Astrocyte (in vitro differentiated cells and primary cell): ENCODE measurements at places on chromosomes 5 and 9.

- no peak for DNase-seq
Observed at GRCh38 chr9:131620764-131621520, 75.6 kb downstream of the PRRT1B start.

- DNase-seq: no peak
Observed at GRCh38 chr9:95115104-95115503, 202.4 kb downstream of the FANCC start.

DNA sequence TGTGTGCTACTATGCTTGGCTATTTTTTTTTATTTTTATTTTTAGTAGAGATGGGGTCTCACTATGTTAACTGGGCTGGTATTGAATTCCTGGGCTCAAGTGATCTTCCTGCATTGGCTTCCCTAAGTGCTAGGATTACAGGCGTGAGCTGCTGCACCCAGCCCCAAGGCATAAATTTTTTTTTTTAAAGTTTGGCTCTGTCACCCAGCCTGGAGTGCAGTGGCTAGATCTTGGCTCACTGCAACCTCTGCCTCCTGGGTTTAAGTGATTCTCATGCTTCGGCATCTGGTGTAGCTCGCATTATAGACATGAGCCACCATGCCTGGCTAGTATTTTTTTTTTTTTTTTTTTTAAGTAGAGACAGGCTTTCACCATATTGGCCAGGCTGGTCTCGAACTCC lies 70.3 kb downstream of the RAB24 start:
- DNase-seq: no peak

GRCh38 chr5:111486055-111486454 lies 26.3 kb downstream of the STARD4 start:
- no peak for DNase-seq

DNA sequence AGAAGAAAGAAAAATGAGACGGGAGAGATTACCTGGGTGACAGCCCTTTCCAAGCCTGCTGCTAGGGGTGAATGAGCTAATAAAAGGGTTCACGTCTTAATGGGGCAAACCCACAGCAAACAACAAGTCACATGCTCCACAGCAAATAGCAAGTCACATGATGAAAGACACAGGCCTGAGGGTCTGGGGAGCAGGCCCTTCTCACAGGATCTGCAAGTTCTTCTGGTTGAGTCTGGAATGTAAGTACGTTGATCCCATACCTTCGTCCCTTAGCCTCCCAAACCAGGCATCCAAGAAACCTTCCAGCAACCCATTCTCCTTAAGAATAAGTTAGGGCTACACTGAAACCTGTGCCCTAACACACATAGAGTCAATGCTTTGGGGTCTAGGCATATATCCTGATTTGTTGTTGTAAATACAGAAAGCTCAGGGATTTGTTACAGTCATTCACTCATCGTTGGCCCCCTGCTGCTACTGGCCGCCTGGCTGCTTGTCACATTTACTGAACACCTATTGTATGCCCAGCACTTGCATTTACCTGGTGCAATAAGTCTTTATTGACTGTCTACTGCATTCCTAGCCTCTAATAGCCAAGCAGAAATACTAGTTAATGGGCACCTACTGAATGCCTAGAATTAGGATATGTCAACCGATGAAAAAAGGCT lies 43.3 kb upstream of the MSX2 start:
- no peak for DNase-seq

GRCh38 chr5:171314728-171315385 lies 5.8 kb downstream of the TLX3 start:
- DNase-seq: no peak

GRCh38 chr5:176619203-176619568 lies 9.2 kb upstream of the GPRIN1 start:
- DNase-seq: peak; percentile 68

GRCh38 chr9:86945728-86946200 lies 1.5 kb downstream of the GAS1 start:
- DNase-seq: peak; percentile 24
